ENCODE measurements at places on chromosomes 3 and 15. TPM values are rescaled to one million over a fixed set of nuclear protein-coding genes. Genes with fewer than 3 reads are reported as not detected.

Gene OR5K2
- not detected for total RNA-seq

DNA sequence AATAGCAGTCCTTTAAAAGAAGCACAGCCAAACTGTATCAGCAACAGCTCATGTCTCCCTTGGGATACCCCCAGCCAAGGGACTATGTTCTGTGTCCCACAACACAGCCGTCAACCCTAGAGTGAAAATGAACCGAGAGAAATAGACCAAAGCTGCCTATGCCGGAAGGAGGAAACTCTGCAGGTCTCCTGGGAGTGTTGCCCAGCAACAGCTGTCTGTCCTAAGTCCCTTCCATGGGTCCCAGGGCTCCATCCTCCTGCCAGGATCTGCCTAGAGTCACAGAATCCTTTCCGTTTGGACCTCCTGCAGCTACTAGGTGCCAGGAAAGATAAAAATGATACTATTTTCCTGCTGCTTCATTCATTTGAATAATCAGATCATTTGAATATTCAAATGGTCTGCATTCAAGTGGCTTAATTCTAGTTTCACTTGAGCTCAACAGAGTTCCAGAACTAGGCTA, 53.1 kb downstream of the TRANK1 start:
- no peak for DNase-seq

DNA sequence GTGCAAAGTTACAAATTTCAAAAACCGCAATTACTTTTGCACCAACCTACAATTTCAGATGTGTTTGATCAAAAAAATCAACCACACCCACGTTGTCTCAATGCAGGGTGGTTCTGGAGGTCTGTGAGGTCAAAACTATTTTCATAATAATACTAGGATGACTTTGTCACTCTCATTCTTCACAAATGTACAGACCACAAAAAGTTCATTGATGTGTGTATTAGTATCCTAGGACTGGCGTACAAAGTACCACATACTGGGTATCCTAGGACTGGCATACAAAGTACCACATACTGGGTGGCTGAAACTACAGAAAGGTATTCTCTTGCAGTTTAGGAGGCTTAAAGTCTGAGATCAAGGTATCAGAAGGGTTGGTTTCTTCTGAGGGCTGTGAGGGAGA, 13.0 kb downstream of the SUCLG2 start:
- DNase-seq = no peak

DNA sequence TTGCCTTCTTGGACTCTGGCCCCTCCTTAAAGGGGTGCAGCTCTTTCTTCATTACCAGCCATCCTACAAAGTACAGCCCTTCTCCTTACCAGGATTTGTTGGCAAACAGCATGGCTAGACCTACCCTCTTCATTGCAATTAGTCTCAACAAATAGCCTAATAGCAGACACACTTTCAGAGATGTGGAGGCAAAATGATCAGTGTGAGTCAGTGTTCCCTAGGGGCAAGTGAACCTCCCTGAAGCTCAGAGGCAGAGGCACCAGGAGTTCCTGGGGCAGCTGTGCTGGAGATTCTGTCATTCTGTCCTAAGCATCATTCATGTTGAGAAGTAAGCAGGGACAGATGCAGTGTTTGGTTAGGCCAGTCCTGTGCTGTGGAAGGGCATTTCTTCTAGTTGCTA, 14.6 kb upstream of the MECOM start:
- DNase-seq = no peak

All from fibroblast of villous mesenchyme (primary cell).